ENCODE measurements at places on chromosomes 7 and 10.

GRCh38 chr7:134771889-134772288 lies 7.5 kb upstream of the CALD1 start:
- DNase-seq, result no peak

DNA sequence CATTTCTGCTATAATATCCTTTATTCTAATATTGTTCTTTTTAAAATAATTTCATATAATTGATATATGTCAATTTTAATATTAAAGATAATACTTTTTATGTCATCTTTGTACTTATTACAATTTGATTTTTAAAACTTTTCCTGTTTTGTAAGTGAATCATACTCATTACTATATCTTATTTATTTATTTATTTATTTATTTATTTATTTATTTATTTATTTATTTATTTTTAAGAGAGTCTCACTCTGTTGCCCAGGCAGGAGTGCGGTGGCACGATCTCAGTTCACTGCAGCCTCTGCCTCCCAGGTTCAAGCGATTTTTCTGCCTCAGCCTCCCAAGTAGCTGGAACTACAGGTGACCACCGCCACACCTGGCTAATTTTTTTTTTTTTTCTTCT lies 215.3 kb downstream of the SUGCT start:
- no peak for DNase-seq

DNA sequence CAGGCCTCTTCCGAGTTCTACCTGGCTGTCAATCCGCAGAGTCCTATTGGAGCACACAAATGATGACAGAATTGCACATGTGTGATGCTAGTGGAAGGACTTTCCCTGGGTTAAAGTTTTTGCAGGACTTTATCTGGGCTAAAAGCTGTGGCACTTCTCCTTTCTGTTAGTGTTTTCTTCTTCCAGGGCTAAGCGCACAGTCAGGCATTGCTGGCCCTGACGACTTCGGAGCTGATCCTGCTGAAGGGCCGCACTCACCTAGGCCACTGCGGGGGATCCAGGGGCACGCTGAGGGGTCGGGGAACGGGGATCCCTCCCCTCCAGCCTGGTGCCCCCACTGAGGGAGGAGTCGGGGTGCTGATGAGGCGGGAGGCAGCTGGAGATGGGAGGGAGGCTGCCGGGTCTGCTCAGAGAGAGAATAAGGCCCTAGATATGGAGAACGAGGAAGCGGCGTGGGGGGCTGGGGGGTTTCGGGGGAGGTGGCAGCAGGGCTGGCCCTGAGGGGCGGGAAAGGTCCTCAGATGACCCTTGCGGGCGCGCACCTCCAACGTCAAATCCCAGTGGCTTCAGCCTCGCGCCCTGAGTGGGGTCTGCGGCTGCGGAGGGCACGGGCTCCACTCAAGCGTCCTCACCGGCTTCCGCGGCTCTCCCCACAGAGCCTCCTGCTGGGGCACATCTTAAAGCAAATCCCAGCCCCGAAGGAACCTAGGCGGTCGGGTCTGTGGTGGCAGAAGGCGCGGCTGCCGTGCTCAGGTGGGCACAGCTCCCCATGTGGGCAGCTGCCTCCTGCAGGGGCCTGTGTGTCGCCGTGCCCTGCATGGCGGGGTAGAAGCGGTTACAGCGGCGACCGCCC lies 30.9 kb downstream of the AGR3 start:
- no peak for DNase-seq

- no peak for DNase-seq
These were observed 16.8 kb upstream of the MTPN start for GRCh38 chr7:135993950-135994349.

DNA sequence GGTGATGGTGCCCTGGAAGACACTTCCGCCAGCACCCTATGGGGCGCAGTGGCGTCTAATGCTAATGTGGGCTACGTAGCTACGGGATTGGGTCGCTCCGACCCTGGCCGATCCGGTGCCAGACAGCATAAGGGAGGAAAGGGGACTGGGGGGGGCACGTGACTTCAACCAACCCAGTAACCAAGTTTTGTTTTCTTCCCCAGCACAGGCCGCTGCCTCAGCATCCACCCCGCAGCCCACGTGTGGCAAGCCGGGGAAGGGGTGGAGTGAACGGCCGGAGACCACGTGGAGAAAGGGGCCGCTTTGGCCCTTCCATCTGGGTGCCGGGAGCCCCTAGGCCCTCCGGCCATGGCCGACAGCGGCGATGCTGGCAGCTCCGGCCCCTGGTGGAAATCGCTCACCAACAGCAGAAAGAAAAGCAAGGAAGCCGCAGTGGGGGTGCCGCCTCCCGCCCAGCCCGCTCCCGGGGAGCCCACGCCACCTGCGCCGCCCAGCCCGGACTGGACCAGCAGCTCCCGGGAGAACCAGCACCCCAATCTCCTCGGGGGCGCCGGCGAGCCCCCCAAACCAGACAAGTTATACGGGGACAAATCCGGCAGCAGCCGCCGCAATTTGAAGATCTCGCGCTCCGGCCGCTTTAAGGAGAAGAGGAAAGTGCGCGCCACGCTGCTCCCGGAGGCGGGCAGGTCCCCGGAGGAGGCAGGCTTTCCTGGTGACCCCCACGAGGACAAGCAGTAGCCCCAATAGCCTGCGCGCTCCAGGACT lies 2.5 kb downstream of the PRR15 start:
- DNase-seq, result no peak

DNA sequence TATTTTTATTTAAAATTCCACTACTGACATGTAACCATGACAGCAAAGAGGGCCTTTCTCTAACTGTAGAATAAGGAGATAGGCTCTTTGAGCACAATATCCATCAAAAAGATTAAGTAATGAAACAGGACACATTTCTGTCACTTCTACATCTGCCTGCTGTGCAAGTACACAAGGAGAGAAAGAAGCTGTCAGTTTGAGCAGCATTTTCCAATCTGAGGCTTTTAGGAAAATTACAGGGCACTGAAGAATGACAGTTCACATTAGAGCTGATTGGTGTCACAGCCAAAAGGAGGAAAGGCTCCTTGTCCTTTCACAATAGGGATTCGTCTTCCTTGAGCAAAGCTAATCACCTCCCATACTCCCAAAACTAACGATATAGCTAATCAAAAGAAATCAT lies 158.8 kb upstream of the TAC1 start:
- no peak for DNase-seq

- DNase-seq, result no peak
These were observed 448.9 kb downstream of the ADRA2A start for GRCh38 chr10:111525696-111526095.

GRCh38 chr7:92917230-92917629 lies 80.9 kb upstream of the CDK6 start:
- DNase-seq, result no peak

DNA sequence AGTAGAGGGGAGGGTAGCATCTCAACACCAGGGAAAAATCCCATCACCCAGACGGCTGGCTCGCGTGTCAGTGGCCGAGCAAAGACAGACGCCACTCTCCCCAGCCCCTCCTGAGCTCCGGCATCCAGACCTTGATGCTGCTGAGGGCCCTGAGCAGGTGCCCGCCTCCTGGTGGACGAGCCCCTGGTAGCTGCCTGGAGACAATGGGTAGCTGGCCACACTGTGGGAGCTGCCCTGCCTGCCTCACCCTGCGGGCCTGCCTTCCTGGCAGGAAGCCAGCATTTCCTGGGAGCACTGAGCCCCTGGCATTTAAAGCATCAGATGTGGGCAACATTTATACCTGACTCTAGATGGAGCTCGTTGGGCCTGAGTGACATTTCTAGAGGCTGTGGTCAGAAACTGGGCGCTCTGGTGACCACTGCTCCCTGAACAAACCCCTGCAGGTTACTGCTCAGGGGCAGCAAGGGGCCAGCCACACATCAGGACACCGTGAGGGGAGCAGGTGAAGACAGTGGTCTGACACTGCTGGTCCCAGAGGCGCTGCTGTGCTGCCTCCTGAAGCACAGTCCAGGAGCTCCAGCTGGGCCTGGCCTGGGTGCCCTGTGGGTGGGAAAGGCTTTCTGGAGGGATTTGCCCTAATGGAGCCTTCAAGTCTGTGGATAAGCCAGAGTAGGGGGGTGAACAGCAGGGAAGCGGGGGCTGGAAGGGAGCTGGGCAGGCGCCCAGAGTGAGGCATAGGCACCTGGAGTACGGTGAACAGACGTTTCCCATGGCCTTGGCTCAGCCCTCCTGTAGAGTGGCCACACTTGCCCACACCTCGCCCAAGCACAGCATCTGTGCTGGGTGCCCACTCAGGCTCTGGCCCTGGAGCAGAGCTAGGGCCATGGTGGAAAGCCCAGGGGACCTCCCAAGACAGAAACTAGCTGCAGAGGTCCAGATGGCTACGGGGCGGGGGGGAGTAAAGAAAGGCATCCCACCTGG lies 138.7 kb downstream of the MAPK8 start:
- DNase-seq, result no peak

All from NCI-H2029 (cell line).